ENCODE measurements at places on chromosomes 12 and 14. TPM values are rescaled to one million over a fixed set of nuclear protein-coding genes. Genes with fewer than 3 reads are reported as not detected.

Gene BMAL2
- 0.28 TPM for total RNA-seq

Gene USP44
- total RNA-seq, result 5.9 TPM

Gene REP15
- total RNA-seq, result not detected

DNA sequence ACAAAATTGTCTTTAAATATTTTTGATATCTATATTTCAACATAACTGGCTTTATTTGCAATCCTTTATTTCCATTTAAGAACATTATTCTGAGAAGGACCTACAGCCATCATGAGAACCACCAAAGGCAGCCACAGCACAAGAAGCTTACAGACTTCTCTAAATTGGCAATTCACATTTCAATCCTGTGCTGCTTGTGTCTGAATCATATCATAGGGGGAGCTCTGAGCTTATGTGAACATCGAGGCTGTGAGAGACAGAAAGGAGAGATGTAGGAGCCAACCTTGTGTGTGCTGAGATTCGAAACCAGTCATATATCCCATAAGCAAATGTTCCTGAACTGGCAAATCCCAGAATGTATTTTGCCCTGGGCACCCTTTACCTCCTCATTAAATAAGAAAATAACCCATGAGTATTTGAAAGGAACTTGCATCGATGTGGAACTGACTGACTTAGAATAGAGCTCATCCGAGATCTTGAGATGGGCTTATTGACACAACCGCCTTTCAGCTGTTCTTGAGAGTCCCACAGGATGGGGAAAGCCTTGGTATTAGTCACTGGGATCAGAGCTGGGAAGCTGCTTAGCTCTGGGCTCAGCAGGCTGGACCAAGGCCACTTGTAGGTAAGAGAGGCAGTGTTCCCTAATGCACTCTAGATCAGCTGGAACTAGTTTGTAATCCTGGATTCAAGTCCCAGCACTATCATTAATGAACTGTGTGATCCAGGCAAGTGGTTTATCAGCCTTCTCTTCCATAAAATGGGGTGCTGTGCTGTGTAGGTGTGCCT is 329.8 kb downstream of the CACNA1C start:
- DNase-seq, result no peak

- no peak for DNase-seq
Observed at GRCh38 chr12:28570811-28571210, 380.6 kb downstream of the CCDC91 start.

GRCh38 chr12:99600388-99600787 is 47.2 kb upstream of the GARIN6 start:
- DNase-seq, result no peak

- DNase-seq, result peak; percentile 36
Observed at GRCh38 chr12:52903285-52903854, 1.5 kb downstream of the KRT8 start.

GRCh38 chr14:65431951-65432350 is 19.4 kb downstream of the FUT8 start:
- DNase-seq, result no peak

GRCh38 chr12:132493482-132494178 is 3.7 kb downstream of the FBRSL1 start:
- no peak for DNase-seq

DNA sequence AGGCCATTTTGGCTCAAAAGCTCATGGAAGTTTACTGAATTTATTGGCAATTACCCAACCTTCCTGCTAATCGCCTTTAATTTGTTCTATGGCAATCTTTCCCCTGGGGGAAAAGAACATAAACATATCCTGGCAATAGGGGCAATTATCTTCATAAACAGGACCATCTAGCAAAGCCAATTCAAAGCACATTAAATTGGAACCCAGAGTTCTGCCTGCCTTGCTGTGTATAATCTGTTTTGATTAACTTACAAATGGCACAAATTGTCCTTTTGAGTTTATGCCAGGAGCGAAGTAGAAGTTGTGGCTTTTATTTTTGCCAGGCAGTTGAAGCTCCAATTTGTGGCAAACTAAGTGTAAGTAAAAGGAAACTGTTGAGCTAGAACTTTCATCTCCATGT is 68.6 kb downstream of the C12orf50 start:
- DNase-seq, result no peak
